ENCODE measurements at places on chromosomes 5 and 9. TPM values are rescaled to one million over a fixed set of nuclear protein-coding genes. Genes with fewer than 3 reads are reported as not detected.
A peak's percentile ranks its signal among the peaks of the same experiment; 100 is the strongest.

- DNase-seq = no peak
Measured at GRCh38 chr5:150143350-150144245, 12.0 kb downstream of the PDGFRB start.

- no peak for DNase-seq
Measured at GRCh38 chr5:61162832-61163567, 732 bp upstream of the SMIM15 start.

GRCh38 chr5:9707732-9708462 lies 77.7 kb upstream of the TAS2R1 start:
- DNase-seq = no peak

DNA sequence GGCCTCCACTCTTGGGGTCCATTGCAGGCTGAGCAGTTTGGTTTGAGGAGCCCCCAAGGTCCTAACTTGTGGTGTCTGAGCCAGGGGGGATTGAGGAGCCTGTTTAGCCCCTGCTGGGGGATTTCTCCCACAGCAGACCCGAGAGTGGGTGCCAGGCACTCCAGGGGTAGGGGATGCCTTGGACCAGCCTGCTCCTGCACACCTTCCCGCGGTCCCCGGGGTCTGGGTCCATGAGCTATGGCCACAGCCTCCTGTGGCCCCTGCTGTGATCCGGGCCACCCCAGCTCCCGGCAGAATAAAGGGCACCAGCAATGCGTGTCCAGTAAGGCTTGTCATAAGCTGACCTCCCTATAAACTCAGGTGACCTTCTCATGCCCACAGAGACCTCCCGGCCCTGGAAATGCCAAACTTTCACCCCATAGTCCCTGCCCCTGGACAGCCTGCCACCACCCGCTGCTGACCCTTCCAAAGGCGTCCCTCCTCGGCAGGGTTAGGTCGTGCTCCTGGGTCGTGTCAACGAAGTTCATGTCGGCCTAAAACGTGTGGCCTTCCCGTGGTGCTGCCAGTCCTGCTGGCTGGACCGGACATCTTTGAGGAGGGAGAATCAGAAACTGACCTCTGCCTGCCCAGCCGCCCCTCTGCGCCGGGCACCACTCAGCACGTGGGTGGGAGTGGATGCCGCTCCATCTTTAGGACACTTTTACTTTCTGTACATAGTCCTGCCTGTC lies 137.6 kb downstream of the MRPL36 start:
- DNase-seq = peak; percentile 71

- DNase-seq = no peak
Measured at GRCh38 chr5:64147849-64148441, 17.7 kb upstream of the RNF180 start.

Gene C9
- not detected for total RNA-seq

- DNase-seq = no peak
Measured at GRCh38 chr9:104850786-104851545, 77.0 kb downstream of the ABCA1 start.

GRCh38 chr9:2043881-2044462 lies 28.8 kb downstream of the SMARCA2 start:
- no peak for DNase-seq

Gene SNCB
- total RNA-seq = not detected

GRCh38 chr9:91131433-91131839 lies 230.3 kb downstream of the AUH start:
- DNase-seq = no peak

Gene PMPCA
- 47.3 TPM for total RNA-seq

- no peak for DNase-seq
Measured at GRCh38 chr5:113331209-113331551, 103.6 kb downstream of the TSSK1B start.

Gene TMEM174
- total RNA-seq = not detected

DNA sequence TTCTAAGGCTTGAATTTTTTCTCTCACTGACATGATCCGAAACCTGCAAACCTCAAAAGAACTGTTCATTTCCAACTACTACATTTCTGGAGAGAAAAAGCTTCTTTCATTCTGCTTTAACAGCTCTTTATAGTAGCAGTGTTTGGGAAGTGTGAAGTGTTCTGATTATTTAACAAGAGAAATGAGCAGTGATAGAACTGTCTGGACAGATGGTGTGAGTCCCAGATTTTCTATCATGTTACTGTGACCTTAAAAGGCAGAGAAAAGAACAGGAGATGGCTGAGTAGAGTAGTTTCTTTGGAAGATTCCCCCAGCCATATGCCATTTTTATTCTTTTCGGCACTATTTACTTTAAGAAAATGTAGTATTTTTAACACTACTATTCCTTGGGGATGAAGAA lies 41.3 kb upstream of the TAL2 start:
- no peak for DNase-seq

Gene PCDHA9
- total RNA-seq = 0.22 TPM
